ENCODE measurements at places on chromosomes 3 and 15.

DNA sequence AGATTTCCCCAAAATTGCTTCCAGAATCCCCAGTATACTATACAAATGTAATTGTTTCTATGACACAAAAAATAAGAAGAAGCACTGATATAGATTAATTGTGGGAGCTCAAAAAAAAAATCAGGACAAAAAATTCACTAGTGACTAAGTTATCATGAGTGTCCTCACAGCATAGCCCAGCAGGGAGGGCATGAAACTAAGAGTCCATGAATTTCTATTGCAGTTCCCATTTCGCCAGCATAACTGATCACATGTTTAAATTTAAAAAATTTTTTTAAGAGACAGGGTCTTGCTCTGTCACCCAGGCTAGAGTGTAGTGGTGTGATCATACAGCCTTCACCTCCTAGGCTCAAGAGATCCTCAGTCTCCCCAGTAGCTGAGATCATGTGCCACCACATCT, 10.6 kb downstream of the NCEH1 start:
- H3K27ac ChIP-seq, result no peak overlapping the region
- H3K4me1 ChIP-seq, result peaks cover 5% of the 10 kb centered on the region
- H3K4me3 ChIP-seq, result no peak overlapping the region
- H3K36me3 ChIP-seq, result no peaks in the 10 kb centered on the region
- H3K27me3 ChIP-seq, result no peaks in the 10 kb centered on the region

GRCh38 chr3:43542328-43543043, 79.3 kb downstream of the ANO10 start:
- H3K36me3 ChIP-seq, result peaks cover 5% of the 10 kb centered on the region
- no peaks in the 10 kb centered on the region for H3K4me1 ChIP-seq
- DNase-seq, result no peak
- no peaks in the 10 kb centered on the region for H3K27me3 ChIP-seq
- no peak overlapping the region for H3K27ac ChIP-seq

GRCh38 chr15:65062726-65063125, 5.1 kb downstream of the RASL12 start:
- H3K27me3 ChIP-seq, result peaks cover 17% of the 10 kb centered on the region
- no peak for DNase-seq
- H3K36me3 ChIP-seq, result no peaks in the 10 kb centered on the region

DNA sequence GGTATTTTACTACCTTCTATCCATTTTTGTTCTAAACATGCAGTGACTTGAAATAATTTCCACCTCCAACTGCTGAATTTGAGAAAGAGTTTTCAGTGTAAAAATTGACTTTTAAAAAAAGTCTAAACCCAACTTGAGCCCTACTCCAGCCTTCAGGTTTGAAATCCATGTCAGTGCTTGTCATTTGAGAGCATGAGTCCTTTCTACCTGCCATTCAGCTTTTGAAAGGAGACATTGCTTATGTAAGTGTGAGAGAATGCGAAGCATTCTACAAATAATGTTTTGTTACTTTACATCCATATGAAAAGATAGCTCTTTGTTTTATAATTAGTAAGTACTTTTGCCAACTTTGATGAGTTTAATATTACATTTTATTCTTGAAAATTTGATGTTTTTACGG, 329.2 kb downstream of the PTPRG start:
- H3K36me3 ChIP-seq, result no peaks in the 10 kb centered on the region
- peaks cover 12% of the 10 kb centered on the region for H3K4me1 ChIP-seq
- no peak overlapping the region for H3K27ac ChIP-seq
- H3K27me3 ChIP-seq, result no peaks in the 10 kb centered on the region
- H3K4me3 ChIP-seq, result no peak overlapping the region

- no peaks in the 10 kb centered on the region for H3K36me3 ChIP-seq
- DNase-seq, result no peak
- no peaks in the 10 kb centered on the region for H3K4me1 ChIP-seq
- H3K27me3 ChIP-seq, result no peaks in the 10 kb centered on the region
- no peak overlapping the region for H3K4me3 ChIP-seq
- no peak overlapping the region for H3K27ac ChIP-seq
Measured at GRCh38 chr15:79459666-79460065, 27.5 kb downstream of the MINAR1 start.

- no peak for DNase-seq
- no peaks in the 10 kb centered on the region for H3K4me1 ChIP-seq
- no peaks in the 10 kb centered on the region for H3K27me3 ChIP-seq
- H3K4me3 ChIP-seq, result no peak overlapping the region
- no peaks in the 10 kb centered on the region for H3K36me3 ChIP-seq
- no peak overlapping the region for H3K27ac ChIP-seq
Measured at GRCh38 chr15:87121336-87121735, 1041.7 kb downstream of the AGBL1 start.

GRCh38 chr3:17954801-17955200, 212.4 kb upstream of the TBC1D5 start:
- DNase-seq, result no peak
- no peaks in the 10 kb centered on the region for H3K27me3 ChIP-seq
- H3K27ac ChIP-seq, result no peak overlapping the region
- no peaks in the 10 kb centered on the region for H3K36me3 ChIP-seq

GRCh38 chr15:69647142-69647513, 194.5 kb downstream of the RPLP1 start:
- H3K4me3 ChIP-seq, result no peak overlapping the region
- H3K4me1 ChIP-seq, result peaks cover 13% of the 10 kb centered on the region
- H3K27me3 ChIP-seq, result peaks cover 10% of the 10 kb centered on the region
- DNase-seq, result no peak

DNA sequence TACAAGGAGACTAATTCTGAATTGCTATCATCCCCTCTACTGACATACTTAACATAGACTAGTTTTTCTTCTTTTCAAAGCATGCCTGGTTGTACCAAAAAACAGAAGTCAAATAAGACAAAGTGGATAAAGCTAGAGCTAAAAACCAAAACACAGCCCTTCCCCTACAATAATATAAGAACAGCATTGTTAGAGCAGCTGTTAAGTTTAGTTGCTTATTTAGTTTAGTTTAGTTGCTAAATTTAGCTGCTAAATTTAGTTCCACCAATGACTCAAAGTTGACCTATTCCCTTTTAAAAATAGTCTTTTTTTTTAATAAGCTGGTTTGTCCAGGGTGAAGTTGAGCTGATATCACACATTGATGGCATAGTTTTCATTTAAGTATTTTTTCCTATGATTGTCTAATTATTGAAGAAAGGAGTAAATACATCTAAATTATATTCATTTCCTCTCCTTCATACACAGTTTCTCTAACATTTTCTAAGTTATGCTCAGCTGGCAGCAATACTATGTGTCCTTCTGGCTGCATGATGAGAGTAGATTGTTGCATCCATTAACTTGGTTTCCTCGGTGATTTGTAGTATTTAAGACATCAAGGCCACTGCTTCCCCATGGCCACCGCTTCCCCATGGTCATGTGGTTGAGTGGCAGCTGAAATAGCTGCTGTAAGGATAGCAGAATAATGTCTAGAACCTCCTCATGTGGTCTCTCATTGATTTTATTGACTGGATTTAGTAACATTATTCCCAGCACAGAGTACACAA, 718.6 kb upstream of the NECTIN3 start:
- no peak overlapping the region for H3K4me3 ChIP-seq
- H3K4me1 ChIP-seq, result no peaks in the 10 kb centered on the region
- H3K27ac ChIP-seq, result no peak overlapping the region
- H3K27me3 ChIP-seq, result no peaks in the 10 kb centered on the region
- no peaks in the 10 kb centered on the region for H3K36me3 ChIP-seq
- no peak for DNase-seq

DNA sequence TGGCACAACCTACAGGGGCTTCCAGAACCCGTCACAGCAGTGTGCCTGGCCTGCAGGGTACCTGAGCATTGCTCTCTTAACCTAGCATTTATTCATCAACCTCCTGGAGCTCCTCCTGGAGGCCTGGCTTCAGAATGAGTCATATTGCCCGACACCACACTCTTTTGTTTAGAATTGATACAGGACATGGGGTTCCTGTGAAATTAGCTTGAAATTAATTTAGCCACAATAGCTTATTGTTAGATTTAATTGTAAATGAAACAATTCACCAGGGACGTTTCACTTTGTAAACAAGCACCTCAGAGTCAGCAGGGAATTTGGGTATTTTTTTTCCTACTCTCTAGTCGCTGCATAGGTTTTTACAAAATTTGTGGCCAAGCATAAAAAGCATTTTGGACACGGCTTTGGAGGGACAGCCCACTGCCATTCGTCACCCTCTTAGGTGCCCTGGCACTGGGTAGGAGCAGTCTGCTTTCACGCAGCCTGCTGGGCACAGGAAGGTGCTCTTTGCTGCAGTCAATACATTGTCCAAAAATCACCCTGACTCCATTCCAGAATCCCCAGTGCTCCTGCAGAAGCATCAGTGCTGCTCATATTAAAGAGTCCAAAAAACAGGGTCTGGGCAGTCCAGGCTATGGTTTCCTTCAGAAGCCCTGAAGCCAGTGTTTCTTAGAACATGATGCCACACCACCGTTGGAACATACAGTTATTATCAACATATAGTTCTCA, 60.8 kb upstream of the MEF2A start:
- H3K4me1 ChIP-seq, result peaks cover 43% of the 10 kb centered on the region
- no peak overlapping the region for H3K4me3 ChIP-seq
- H3K27me3 ChIP-seq, result no peaks in the 10 kb centered on the region
- DNase-seq, result no peak
- H3K27ac ChIP-seq, result no peak overlapping the region

DNA sequence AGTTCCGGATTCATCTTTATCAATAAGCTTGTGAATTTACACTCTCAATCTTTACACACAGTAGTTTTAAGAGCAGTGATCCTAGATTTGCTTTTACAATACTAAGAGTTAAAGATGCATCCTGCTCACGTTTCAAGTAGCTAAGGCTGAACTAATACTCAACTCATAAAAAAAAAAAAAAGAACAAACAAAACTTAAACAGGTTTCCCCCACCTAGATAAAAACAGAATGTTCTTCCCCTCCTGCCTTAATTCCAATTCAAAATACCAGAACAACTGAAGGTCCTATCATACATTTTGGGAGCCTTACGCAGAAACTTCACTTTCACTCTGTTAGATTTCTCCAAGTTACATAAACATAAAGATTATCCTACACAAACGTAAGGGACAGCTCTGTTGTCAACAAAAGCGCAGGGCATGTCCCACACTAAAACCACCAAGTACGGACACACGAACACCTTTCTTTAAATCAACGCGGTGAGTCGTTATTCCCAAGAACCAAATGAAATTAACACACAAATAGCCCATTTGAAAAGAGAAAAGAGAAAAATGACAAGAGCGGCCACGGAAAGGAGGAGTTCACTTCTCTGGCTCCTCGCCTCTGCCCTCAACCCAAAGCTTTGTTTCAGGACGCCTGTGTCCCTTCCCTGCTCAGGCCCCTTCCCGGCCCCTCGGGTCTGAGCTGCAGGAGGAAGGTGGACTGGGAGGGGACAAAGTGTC, 941 bp downstream of the CBLB start:
- peaks cover 41% of the 10 kb centered on the region for H3K4me1 ChIP-seq
- DNase-seq, result no peak

DNA sequence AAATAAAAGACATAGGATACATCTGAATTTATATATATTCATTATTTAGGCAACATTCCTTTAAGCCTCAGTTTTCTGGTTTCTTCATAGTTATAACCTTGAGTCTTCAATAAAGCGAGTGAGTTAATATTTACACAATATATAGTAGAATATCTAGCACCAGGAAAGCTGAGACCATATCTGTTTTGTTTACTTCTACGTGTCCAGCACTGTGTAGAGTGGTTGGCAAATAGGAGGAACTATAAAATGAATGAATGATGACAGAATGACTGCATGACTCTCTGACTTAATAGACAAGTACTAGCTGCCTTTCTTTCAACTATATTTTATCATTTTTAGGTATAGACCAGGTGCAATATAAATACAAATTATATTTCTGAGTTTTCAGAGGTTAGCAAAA, 197.8 kb upstream of the RBMS3 start:
- no peak overlapping the region for H3K4me3 ChIP-seq
- DNase-seq, result no peak
- no peak overlapping the region for H3K27ac ChIP-seq
- H3K27me3 ChIP-seq, result no peaks in the 10 kb centered on the region

DNA sequence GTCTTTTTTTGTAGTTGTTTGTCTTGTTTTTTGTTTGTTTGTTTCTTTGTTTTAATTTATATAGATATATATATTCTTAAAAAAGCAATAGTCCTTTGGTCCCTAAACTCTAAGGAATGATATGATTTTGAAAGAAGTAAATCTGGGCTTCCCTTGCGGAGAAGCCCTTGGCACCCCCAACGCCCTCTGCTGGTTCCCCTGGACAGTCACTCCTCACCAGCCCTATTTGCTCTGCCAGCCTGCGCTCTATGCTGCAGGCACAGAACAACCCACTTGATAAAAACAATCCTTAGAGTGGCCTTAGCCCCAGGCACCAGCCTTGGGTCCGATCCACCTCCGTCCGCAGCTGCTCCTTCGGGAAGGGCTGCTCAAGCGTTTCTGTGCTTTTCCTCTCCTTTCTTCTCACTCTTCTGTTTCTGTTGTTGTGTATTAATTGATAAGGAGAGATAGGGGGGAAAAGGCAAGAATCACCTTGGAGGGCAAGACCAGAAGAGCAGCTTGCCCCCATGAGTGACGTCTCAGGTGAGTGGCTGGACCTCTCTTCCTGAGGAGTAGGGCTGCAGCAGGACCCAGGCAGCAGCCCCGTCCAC, 13.7 kb upstream of the PARP6 start:
- no peak overlapping the region for H3K27ac ChIP-seq
- DNase-seq, result no peak
- H3K27me3 ChIP-seq, result no peaks in the 10 kb centered on the region
- no peak overlapping the region for H3K4me3 ChIP-seq

GRCh38 chr15:48865370-48866079, 12.4 kb upstream of the EID1 start:
- no peak overlapping the region for H3K27ac ChIP-seq
- H3K4me1 ChIP-seq, result no peaks in the 10 kb centered on the region

DNA sequence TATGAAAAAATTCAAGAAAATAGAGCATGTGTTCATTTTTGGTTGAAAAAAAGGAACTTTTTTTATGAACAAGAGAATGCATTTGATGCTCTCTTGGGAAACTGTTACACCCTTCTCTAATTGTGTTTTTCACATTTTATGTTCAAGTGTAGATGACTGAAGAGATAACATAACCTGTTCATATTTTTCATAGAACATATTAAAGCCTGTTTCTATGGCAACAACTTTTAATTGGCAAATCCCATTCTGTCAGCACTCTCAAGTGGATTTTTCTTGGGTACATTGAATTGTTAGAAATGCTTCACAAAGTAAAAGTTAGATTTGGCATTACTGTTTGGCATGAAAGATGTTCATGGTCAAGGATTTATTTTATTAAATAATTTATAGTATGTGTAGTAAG, 117.5 kb downstream of the MBNL1 start:
- peaks cover 84% of the 10 kb centered on the region for H3K4me1 ChIP-seq
- no peak overlapping the region for H3K4me3 ChIP-seq
- peaks cover 6% of the 10 kb centered on the region for H3K36me3 ChIP-seq
- H3K27me3 ChIP-seq, result no peaks in the 10 kb centered on the region
